ENCODE measurements at places on chromosomes 7 and 10.

DNA sequence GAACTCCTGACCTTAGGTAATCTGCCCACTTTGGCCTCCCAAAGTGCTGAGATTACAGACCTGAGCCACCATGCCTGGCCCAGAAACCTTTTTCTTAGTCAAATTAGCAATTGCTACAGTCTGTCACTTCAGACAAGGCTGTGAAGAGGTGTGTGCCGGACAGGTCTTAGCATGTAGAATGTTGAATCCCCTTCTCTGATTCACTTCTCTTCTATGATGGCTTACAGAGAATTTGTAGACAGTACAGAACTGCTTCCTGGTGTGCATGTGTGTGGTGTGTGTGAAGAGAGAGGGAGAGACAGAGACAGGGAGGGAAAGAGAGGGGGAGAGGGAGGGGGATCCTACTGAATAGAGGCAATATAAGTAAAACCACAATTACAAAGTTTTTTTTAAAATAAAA, 150.4 kb downstream of the PARD3 start:
- no peak for DNase-seq

DNA sequence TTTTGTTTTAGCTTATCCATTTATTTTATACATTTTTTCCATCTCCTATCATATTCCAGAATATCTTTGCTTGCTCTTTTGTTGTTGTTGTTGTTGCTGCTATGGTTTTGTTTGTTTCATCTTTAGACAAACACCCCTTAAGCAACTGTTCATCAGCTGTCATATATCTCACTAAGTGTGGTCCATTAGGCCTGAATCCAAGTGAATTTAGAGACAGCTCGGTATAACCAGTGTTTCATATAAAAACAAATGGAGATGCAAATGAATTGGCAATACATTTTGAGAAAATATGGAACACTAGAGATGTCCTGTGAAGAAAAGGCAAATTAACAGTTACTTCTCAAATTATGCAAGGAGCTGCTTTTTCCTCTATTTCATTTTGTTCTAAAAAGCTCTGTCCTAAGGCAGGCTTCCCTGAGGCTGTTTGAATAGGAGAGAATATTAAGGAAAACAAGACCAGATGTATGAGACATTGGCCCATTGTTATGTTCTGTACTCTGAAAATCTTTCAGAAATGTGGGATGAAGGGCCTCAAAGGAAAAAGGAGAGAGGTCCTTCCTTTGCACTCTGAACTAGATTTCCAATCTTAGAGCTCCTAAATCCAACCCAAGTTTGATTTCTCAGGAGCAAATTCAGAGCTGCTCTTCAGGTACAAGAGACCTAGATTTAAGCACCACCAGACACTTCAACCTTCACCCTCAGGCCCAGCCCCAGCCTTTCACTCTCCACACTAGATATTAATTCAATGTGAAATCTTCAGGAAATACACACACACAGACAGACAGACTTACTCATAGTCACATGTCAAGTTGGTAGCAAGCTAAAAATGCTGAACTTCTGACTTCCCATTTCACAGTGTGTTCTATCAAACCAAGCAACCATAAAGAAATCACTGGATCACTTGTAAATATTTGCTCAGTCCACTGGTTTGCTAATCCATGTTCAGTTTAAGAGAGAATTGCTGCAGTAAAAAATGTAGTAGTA, 5.4 kb downstream of the TFEC start:
- DNase-seq, result no peak

DNA sequence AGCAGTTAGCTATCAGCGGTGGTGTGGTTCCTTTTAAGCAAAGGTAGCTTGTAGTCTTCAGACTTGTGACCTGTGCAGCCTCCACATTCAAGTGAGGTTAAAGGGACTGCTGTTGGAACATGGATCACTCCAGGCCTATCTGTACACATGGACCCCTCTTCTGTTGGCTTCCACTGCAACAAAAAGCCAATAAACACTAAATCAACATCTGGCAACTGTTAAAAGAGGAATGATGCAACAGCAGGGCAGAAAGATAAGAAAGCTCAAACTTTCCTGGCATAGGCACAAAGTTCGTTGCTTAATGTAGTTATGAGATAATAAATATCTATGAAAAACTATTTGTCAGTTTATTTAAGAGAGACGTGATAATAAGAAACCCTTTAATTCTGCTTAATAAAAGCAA, 4.0 kb upstream of the MINPP1 start:
- no peak for DNase-seq

DNA sequence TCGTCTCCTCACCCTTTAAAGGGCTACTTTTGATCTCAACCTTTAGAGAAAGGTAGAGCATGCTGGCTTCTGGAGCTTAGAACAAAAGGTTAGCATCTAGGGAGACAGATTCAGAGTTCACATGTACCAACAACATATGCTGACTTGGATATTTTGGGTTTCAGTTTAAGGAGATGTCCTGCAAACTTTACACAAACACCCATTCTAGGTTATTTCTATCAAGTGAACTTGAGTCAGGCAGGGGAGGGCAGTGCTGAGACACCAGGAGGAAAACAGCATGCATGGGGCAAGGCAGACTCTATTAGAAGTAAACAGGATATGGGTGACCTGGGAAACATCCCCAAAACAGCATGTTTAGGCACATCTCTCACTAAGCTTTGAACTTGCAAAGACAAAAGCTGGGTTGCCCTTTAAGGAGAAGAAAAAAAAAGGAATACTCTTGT, 43.8 kb downstream of the ARL4A start:
- no peak for DNase-seq

DNA sequence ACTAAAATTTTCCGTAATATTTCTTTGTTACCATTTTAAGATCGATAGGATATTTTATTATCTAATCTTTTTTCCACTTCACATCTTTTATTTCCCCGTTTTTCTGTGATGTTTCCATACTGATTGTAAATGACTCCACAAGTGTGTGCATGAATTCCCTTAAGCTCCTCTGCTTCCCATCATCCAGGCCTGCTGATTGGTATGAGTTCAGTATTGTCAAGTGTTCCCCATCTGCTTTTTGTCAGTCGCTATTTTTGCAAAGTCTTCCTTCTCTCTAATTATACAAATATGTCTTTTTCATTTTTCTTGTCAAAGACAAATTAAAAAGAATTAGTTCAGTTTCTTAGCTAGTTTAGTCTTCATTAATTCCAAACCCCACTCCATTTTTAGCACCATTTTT, 184.7 kb downstream of the EXOC4 start:
- no peak for DNase-seq

DNA sequence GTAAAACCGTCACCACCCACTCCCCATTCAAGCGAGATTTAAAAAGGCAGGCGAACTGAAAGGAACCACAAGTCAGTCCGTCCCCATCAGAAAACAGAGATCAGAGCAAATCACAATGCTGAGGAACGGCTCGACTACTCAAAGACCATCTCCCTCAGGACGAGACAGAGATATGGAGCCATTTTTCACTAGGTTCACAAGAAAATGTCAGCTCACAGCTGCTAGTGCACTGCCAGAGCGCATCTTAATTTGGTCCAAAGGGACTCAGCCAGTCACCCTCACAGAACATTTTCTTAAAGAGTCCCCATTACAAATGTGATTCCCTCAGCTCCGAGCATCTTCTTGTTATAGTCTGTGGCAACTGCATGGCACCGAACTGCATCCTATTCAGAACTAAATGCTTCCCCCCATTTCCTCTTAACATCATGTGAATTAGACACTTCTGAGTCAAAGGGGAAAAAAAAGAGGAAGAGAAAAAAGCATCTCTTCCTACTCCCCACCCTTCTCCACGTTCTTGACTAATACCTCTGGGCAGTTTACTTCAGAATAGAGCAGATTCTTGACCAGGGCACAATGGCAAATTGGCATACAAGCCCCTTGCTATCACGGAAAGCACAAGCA, 683.9 kb downstream of the MAGI2 start:
- DNase-seq, result no peak

- DNase-seq, result no peak
These were observed 80.7 kb downstream of the ITGB8 start for GRCh38 chr7:20411372-20411771.
